ENCODE measurements at places on chromosomes 7 and 10. TPM values are rescaled to one million over a fixed set of nuclear protein-coding genes. Genes with fewer than 3 reads are reported as not detected.

DNA sequence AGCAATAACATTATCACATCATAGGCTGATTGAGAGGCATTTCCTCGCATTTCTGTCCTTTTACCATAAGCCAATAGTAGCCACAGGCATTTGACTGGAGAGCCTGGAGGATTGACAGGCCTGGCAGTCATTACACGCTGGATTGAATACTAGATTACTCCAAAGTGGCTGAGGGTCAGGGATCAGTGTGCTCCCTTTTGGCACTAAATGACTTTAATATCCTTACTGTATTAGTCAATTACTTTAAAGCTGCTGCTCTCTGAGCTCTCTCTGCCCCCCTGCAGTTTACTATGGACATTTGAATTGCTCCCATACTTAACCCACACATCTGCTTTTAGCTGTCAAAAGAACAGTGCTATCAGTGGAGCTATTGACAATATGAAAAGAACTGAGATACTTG is 302.0 kb downstream of the TFEC start:
- DNase-seq = no peak
- H3K27me3 ChIP-seq = no peaks in the 10 kb centered on the region
- no peak overlapping the region for H3K4me3 ChIP-seq
- H3K4me1 ChIP-seq = no peaks in the 10 kb centered on the region
- H3K36me3 ChIP-seq = no peaks in the 10 kb centered on the region

DNA sequence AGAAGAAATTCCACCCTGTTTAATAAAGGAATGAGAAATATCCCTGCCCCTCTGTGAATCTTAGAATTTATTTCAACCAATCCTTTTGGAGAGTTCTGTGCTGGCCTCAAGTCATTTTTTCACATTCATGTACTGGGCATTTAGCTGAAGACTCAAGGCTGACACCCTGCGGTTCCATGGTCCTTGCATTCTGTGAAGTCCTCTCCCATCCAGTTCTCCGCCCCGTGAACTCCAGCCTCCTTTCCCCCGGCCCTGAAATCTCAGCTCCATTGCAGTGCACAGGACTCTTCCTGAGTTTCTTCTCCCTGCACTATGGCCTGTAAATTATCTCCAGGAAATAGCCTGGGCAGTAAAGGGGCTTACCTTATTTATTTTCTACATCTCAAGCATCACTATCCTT is 183.0 kb upstream of the KCND2 start:
- H3K27me3 ChIP-seq = no peaks in the 10 kb centered on the region
- H3K4me1 ChIP-seq = no peaks in the 10 kb centered on the region
- H3K27ac ChIP-seq = no peak overlapping the region

DNA sequence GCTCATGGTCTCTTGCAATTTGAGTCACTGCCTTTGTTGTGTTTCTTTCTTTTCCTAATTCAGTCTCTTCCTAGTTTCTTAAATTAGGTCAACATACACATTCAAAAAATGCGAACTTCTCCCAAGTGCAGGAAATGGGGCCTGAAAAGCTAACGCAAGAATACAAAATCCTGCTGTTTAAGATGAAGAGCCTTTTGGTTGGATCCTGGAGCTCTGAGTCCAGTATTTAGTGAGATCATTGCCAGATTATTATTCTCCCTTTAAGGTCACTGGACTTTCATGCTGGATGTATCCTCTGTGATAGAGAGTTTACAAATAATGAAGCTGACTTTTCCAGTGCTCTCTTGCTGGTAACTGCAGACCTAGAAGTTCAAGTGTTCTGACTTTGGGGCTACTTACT is 401.9 kb upstream of the MKI67 start:
- no peak overlapping the region for H3K4me3 ChIP-seq
- H3K27ac ChIP-seq = no peak overlapping the region
- H3K36me3 ChIP-seq = no peaks in the 10 kb centered on the region
- no peak for DNase-seq
- no peaks in the 10 kb centered on the region for H3K4me1 ChIP-seq

SPOCK2 gene
- total RNA-seq = 683 TPM

DNA sequence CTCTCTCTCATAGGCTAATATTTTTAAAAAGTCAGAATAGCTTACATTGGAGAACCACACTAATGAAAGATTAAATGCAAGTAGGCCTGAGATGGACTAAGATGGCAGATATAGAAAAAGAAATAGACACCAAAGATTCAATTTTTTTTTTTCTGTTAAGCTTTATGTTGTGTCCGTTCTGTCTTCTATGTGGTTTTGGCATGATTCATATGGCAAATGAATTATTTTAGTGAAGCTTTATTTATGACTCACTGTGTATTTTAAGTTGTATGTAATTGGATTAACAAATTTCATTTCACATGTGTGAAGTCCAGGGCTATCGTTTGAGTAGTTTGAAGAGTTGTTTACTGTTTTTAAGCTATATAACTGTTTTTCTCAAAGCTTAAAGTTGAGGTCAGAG is 214.8 kb downstream of the CAMK1D start:
- no peak overlapping the region for H3K4me3 ChIP-seq
- H3K27me3 ChIP-seq = no peaks in the 10 kb centered on the region
- no peak overlapping the region for H3K27ac ChIP-seq
- no peaks in the 10 kb centered on the region for H3K4me1 ChIP-seq
- H3K36me3 ChIP-seq = no peaks in the 10 kb centered on the region
- DNase-seq = no peak

DNA sequence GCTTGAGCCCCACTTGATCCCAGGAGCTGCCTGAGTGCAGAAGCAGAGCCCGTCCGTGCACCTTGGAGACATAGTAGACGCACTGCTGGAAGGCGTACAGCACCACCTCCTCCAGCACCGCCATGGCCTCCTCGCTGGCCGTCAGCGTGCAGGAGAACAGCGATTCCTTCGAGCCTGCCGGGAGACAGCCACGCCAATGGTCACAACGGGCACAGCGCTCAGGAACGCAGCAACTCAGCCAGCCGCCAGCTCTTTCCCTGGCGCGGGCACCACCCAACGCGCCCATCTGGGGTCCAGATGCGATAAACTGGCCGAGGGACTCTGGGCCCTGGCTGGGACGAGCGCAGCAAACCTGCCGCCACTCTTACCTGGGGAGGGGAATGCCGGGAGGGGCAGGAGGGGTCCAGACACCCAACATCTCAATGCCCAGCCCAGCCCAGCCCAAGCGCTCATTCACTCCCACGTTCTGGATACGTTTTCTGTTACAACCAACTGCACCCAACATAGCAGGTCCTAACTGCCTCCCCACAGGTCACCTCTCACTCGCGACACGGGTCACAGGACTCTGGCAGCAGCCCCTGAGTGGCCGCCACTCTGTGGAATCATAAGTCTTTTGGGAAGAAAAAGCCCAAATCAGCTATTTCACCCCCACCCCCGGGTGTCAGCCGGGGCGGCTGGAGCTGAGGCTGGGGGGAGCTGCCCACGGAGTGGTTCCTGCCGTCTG is 41.9 kb downstream of the AP5Z1 start:
- DNase-seq = no peak
- H3K36me3 ChIP-seq = no peaks in the 10 kb centered on the region
- peaks cover 2% of the 10 kb centered on the region for H3K27me3 ChIP-seq
- H3K4me1 ChIP-seq = no peaks in the 10 kb centered on the region

PDE6C gene
- total RNA-seq = not detected

ZWINT gene
- total RNA-seq = 3.4 TPM

DNA sequence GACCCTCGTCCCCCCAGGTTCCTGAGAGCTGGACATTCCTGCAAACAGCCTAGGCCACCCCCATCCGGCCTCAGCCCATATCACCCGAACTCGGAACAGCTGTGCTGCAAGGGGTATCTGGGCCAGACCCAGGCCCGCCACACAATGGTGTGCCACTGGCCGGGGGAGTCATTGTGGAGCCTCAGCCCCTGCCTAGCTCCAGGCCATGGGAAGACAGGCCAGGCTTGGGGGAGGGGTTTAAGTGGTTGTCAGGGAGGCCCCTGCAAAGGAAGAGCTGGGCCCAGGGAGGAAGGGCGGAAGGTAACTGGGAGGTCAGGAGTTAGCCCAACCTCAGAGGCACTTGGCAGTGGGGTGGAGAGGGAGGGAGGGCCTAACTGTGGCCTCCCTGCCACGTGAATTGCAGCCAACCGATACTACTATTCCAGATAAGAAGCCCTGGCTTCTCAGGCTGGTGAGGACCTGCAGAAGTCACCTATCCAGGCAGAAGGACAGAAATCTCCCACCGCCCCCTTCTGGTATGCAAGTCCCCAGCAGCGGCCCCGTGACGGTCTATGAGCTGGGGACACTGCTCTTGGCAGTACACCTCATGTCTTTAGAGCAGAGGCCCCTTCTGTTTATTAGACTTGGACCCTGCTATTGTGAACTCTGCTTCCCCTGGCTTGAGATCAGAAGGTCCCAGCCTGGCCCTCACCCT is 26.8 kb downstream of the VSIR start:
- no peaks in the 10 kb centered on the region for H3K27me3 ChIP-seq
- H3K36me3 ChIP-seq = peaks cover 10% of the 10 kb centered on the region
- H3K4me1 ChIP-seq = peaks cover 100% of the 10 kb centered on the region
- peak overlapping the region; percentile 24 for H3K4me3 ChIP-seq
- peak overlapping the region; percentile 87 for H3K27ac ChIP-seq

CALN1 gene
- 0.52 TPM for total RNA-seq

DNA sequence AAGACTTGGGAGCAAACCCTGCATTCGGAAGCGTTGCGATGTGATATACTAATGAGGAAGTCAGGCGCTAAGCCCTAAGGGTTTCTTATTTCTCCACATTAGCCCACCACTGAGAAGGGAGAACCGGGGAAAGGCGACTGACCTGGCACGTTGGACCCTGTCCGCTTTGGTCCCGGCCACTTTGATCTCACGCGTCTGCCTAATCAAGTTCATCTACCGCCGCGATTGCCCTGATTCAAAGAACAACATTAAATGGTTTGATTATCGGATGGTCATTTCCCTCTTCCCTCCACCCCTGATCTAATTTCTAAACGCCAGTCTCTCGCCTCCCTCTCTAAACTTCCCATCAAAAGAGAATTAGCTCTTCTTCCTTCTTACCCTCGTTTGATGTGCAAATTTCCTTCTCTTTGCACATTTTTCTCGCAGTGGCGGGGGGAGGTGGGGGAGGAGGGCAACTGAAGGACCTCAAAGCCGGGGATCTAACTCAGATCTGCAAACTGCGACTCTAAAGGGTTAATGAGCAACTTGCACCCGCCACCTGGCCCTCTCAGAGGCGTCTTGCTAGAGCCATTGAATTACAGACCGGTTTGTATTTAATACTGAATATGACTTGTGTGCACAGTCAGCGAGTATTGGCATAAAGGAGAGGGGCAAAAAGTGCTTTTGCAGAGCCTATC is 687 bp upstream of the DKK1 start:
- H3K36me3 ChIP-seq = no peaks in the 10 kb centered on the region
- no peaks in the 10 kb centered on the region for H3K4me1 ChIP-seq
- H3K4me3 ChIP-seq = no peak overlapping the region
- H3K27me3 ChIP-seq = peaks cover 9% of the 10 kb centered on the region

DNA sequence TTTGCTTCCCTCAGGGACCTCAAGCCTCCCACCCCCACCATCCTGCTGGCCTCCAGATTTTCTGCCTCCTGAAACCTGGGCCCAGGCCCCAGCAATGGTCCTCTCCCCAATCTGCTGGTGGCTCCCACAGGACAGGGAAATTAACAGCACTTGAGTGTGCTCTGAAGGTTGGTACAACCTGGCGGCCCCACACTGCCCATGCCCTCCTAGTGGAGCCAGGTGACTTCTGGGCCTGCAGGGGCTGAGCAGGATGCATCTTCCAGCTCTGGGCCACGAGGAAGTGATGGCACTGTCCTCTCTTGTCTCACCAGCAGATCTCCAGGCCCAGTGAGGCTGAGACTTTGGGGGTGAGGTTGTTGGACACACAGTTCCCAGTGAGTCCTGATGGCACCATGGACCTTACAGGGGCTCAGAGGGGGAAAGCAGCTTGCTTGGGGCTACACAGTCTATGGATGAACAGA is 3.6 kb upstream of the ZMIZ1 start:
- H3K4me3 ChIP-seq = no peak overlapping the region
- no peaks in the 10 kb centered on the region for H3K36me3 ChIP-seq
- H3K27me3 ChIP-seq = no peaks in the 10 kb centered on the region
- peak overlapping the region; percentile 14 for H3K27ac ChIP-seq
- peaks cover 43% of the 10 kb centered on the region for H3K4me1 ChIP-seq
